ENCODE measurements at places on chromosomes 12 and 14. TPM values are rescaled to one million over a fixed set of nuclear protein-coding genes. Genes with fewer than 3 reads are reported as not detected.

CARMIL3 gene
- 0.73 TPM for total RNA-seq

GRCh38 chr12:94732367-94732990 is 82.1 kb upstream of the TMCC3 start:
- H3K27ac ChIP-seq, result no peak overlapping the region
- no peaks in the 10 kb centered on the region for H3K27me3 ChIP-seq
- no peak overlapping the region for H3K4me3 ChIP-seq
- DNase-seq, result no peak
- no peaks in the 10 kb centered on the region for H3K36me3 ChIP-seq
- no peaks in the 10 kb centered on the region for H3K4me1 ChIP-seq

- DNase-seq, result no peak
- H3K27ac ChIP-seq, result no peak overlapping the region
- H3K36me3 ChIP-seq, result no peaks in the 10 kb centered on the region
- H3K27me3 ChIP-seq, result no peaks in the 10 kb centered on the region
- H3K4me1 ChIP-seq, result no peaks in the 10 kb centered on the region
Measured at GRCh38 chr14:84375235-84375634, 1154.7 kb upstream of the FLRT2 start.

DNA sequence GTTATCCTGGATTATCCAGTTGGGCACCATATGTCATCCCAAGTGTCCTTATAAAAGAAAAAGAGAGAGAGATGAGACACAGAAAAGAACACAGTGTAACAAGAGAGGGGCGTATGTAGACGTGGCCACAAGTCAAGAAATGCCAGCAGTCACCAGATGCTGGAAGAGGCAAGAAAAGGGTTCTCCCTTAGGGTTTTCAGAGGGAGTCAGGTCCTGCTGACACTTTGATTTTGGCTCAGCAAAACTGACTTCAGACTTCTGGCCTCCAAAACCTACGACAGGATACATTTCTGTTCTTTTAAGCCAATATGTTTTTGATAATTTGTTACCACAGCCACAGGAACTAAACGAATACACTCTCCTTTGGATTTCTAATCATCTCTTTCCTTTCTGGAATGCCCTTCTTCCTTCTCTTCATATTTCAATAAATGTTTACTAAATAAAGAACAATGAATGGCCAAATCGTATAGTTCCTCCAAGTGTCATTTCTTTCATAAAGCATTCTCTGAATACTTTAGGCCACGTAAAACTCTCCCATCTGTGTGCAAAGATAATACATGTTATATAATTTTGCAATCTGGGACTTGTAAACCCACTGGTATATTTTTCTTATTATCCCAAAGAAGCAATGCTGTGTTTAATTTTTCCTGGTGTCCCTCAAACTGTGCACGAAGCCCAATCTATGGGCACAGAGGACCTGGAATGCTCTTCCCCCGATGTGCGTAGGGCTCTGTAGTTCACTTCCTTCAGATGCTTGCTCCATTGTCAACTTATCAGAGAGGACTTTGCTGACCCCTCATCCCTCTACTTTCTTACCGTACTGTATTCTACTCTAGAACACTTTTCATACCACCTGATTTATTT is 303.6 kb downstream of the CEP128 start:
- no peaks in the 10 kb centered on the region for H3K4me1 ChIP-seq
- DNase-seq, result no peak
- no peaks in the 10 kb centered on the region for H3K27me3 ChIP-seq
- H3K27ac ChIP-seq, result no peak overlapping the region
- no peak overlapping the region for H3K4me3 ChIP-seq
- H3K36me3 ChIP-seq, result no peaks in the 10 kb centered on the region
